ENCODE measurements at places on chromosomes 5 and 9.
A peak's percentile ranks its signal among the peaks of the same experiment; 100 is the strongest.

- peak; percentile 64 for DNase-seq
Observed at GRCh38 chr5:157454273-157454672, 5.7 kb upstream of the NIPAL4 start.

DNA sequence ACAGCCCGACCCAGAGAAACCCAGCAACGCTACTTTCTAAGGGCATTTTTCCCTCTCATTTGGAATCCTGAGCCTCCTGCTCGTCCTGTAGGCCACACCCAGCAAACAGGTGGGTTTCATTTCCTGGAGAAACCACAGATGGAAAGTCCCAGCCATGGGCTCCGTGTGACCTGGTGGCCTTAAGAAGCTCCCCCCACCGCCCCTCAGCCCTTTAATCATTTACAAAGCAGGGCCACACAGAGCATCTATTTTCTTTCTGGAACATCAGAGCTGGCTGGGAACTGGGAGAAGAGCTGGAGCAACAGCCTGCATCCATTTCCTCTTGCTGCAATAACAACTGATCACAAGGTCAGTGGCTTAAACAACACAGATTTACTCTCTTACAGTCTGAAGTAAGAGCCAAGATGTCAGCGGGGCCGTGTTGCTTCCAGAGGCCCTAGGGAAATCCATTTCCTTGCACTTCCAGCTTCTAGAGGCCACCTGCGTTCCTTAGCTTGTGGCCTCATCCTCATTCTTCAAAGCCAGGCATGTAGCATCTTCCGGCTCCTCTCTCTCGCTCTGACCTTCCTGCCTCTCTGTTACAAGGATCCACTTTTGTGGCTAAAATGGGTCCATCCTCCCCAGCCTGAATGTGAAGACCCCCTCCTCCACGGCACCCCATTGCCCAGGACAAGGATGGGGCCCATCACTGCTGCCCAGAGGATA, 40.5 kb downstream of the C9orf50 start:
- DNase-seq: no peak

GRCh38 chr5:10595672-10596309, 31.9 kb downstream of the ANKRD33B start:
- no peak for DNase-seq

DNA sequence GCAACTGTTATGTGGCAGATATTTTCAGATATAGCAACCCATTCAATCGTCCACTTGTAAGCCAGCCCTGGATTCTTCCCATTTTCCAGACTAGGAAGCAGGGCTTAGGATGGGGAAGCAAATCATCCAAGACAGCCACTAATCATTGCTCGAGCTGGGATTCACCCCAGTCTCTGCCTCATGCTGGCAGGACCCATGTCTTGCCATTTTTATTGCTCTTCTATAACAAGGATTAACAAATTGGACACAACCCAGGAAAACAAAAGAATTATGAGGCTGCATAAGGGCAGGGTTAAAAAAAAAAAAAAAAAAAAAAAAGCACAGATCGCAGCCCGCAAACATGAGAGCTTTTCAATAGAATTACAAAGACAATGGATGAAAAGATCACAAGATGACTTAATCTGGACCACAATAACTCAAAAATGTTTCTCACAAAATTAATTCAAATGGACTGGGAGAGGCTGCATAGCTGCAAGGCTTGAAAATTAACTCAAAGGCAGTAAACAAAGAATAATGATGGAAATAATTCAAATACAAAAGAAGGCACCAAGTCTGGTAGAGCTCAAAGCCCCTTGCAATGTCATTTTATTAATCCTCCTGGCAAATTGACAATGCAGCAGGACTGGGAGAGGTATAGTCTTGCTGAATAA, 40.7 kb downstream of the ASTN2 start:
- DNase-seq: no peak

- DNase-seq: no peak
Observed at GRCh38 chr5:124136609-124137008, 609.8 kb downstream of the ZNF608 start.

GRCh38 chr5:148792744-148793143, 33.7 kb upstream of the ADRB2 start:
- no peak for DNase-seq

GRCh38 chr5:121018004-121018403, 553.9 kb downstream of the PRR16 start:
- no peak for DNase-seq

- no peak for DNase-seq
Observed at GRCh38 chr5:131610198-131611063, 24.6 kb downstream of the RAPGEF6 start.

GRCh38 chr5:168085261-168086031, 206.0 kb upstream of the WWC1 start:
- DNase-seq: no peak

DNA sequence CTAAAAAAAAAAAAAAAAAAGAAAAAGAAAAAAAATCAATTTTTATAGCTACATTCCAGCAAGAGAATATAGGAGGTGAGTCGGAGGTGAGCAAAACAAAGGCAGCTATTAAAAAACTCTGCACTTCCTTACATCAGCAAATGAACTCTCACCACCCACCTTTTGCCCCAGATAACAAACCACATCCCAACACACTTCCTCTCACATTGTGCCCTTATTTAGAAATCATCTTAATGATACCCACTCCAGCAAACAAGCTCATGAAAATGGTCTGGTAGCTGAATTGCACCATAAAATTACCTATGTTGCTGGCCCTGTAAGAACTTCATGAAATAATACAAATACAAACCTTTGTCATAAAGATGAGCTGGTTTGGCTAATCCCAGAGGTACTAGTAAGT, 82.9 kb downstream of the CEMIP2 start:
- DNase-seq: no peak

GRCh38 chr9:70609542-70610286, 195.3 kb upstream of the KLF9 start:
- no peak for DNase-seq

DNA sequence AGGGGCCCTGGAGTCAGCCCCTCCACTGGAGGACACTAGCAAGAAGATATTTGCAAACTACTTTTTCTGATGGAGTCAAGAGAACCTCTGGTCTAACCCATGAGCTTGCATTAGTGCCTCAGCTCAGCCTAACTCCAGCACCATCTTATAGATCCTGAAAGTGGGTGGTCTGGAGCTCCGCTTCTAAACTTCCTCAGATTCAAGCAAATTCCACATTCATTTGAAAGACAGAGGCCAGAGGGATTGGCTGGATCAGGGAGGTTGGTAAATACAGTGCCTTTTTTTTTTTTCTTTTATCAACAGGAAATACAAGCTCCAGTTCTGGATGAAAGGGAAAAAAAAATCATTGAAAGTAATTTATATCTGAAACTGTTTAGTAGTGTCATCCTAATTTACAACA, 99.9 kb downstream of the ENC1 start:
- no peak for DNase-seq

DNA sequence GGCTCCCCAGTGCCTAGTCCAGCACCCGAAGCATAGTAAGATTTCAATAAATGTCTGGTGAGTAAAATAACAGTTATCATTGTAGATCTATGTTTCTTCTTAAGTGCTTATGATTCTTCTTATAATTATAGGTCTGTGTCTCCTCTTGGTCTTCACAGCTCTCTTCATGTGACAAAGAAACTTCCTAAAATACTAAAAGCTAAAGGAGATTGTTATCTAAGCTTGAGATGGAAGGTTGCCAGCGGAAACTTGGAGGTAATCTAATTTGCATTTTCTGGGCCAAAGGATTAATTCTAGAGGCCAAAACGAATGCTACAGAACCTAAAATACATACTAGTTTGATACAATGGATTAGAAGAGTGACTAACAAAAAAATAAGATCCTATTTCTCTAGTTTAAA, 13.6 kb upstream of the ARHGAP26 start:
- DNase-seq: no peak

- DNase-seq: no peak
Observed at GRCh38 chr9:17116400-17116837, 18.4 kb upstream of the CNTLN start.

DNA sequence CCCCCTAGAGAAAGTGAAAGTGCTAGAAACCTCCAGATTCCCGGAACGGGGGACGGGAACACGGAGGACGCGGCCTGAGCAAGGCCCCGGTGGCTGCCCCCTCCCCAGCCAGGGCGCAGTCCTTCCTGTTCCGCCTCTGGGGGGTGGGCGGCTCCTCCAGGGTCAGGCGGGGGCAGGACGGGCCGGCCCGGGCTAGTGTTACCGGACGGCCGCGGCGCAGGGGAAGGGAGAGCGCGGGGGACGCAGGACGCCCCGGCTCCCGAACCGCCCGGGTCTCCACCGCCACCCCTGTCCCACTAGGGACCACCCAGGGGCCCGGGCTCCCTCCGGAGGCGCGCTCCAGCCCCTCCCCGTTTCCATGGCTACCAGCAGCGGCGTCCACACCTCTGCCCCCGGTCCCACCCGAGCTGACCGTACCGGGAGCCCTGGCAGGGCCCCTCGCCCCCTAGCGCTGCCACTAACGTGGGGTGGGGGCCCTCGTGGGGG, 579 bp downstream of the SLC12A7 start:
- no peak for DNase-seq

DNA sequence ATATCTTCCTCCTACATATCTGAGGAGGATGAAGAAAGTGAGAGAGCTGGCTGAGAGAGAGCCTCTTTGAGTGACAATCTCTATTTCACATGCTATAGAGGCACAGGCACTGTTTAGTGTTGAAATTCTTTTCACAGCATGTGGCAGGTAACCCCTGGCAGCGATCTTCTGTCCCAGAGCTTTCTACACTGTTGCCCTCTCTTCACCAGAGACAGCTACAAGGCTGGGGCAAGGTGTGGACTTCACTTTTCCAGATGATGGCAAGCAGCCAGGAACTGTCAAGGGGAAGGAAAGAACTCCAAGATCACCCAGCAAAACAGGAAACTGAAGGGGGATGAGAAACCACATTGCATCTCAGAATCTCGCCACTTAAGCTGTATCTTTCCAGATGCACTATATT, 205.2 kb downstream of the CAAP1 start:
- DNase-seq: no peak

Data from vagina (tissue), 2 donors.